GM04504 (cell line): ENCODE measurements at places on chromosomes 2 and 18.

GRCh38 chr2:172460780-172461201 lies 33.4 kb downstream of the ITGA6 start:
- no peak for DNase-seq

GRCh38 chr18:57925706-57926105 lies 118.3 kb upstream of the NEDD4L start:
- no peak for DNase-seq

DNA sequence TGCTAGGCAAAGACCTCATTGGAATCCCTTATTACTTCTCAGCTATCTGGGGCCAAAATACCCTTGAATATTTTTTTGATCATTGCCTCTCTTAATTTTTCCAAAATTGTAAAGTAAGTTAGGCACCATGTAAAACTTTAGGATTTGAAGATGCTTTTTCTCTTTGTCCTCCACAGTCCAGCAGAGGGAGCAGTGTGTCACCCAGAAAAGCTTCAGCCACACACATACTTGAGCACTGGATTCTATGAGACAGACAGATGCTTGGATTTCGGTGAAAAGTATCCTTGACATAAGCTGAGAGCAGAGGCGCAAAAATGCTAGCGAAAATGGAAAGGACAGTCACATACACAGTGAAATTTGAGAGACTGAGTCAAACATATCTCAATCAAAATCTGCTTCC lies 74.7 kb upstream of the KCNJ3 start:
- DNase-seq: peak; percentile 1

- DNase-seq: peak; percentile 19
Measured at GRCh38 chr2:229370509-229370908, 99.4 kb upstream of the PID1 start.

- DNase-seq: peak; percentile 9
Measured at GRCh38 chr2:53670331-53670730, 97.3 kb upstream of the CHAC2 start.

DNA sequence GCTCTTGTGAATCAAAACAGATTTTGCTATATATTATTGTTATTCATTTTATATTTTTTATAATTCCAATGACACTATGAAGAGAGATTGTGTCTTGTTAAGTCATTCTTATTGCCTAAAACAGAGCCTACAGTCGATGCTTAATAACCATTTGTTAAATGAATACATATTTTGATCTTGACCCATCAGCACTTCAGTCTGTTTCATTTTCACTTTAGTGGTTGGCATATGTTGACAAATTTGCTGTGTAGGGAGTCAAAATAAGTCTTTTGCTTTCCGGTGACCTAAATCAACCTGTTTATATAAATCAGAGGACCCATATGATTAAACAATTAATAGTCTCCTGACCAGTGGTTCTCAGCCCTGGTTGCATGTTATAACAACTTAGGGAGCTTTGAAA lies 97.1 kb downstream of the TXNL1 start:
- no peak for DNase-seq

DNA sequence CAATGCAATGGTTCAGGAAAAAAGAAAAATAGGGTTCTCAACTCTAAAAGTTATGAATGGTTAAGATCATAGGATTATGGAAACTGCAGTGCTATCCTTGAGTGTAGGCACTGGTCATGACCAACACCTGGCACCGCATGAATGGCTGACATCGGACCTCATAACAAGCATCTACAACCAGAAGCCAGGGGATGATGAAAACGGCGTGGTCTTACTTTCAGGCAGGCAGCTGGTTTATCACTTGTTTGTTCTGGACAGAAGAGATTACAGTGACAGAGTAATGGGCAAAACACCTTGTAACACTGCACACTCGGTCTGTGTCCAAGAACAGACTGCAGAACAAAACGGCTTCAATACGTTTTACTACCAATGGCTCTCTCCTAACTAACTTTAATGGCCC lies 132.8 kb downstream of the STK39 start:
- no peak for DNase-seq

GRCh38 chr2:127155947-127156346 lies 49.0 kb upstream of the BIN1 start:
- DNase-seq: no peak

DNA sequence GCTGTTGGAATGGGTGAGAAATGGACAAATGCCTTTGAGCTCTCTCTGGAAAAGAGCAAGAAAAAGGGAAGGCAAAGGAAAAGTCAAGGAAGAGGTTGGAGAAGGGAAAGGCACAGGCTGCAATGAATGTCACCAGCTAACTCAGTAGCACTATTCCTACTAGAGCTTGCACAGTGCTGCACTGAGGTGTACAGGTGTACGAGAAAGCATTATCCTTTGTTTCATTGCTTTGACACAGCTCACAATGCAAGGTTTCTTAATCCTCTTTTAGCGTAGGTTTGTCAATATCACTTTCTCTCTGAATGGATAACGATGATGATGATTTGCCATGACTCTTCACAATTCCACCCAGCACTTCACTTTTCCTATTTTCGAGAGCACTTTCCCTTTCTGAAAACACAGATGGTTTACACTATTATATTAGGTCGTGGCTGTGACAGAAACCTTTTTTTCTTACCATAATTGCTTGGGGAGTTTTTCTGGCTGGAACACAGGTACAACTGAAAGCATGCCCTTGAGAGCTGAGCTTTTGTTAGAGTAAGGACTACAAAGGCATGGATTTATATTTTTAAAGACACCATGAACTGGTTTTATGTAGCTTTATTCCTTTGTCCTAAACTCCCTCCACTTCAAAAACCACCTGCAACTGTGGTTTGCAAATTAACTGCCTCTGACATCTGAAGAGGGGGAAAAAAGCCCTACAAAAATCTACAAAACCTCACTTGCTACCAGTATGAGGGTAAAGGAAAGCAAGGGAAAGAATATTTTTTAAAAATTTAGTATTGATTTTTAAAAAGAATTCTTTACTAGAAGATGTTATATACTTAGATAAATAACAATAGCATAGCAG lies 265.5 kb downstream of the TGIF1 start:
- DNase-seq: no peak

DNA sequence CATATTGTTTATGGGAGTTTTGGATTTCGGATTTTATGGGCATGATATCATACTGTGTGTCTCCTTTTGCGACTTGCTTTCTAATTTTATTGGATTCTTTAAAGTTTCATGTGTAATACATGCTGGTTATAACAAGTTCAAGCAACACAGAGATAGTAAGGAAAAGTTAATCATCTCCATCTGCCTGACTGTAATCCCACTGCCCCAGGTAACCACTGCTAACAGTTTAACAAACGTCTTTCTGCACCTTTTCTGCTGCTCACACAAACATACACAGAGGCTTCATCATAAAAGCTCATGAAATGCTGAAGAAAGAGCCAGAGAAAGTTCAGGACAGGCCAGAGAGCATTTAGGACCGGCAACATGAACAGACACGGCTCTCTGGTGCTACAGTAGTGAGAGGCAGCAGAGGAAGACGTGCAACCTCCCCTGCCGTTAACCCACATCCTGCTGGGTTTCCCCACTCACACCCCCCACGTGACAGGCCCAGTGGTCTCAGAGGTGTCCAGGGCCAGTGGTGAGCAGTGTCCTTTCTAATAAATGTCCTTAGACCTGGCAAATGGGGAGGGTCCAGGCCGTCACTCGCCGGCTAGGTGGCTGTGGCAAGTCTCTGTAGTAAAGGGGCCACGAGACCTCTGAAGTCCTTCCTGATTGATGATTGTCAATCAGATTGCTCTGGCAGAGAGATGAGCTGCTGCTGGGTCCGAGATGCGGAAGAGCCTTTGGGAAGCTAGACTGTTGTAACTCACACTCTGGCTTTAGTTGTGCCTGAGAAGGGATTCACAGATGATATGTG lies 43.0 kb upstream of the SLC1A4 start:
- DNase-seq: no peak

DNA sequence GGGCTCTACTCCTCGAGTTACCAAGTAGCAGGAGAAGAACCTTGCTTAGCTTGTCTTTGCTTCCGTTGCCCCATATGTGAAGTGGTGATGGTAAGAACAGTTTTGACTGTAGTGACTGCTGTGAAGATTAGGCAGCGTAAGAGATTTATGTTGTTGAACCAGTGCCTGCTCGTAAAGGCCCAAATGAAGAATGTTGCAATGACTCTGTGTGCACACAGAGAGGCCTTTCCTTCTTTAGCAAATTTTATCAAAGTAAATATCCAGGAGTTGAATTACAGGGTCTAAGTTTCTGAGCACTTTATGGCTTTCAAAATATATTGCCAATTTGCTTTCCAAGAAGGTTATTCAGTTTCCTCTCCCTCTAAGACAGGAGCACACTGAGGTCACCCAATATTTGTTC lies 14.5 kb downstream of the NTSR2 start:
- DNase-seq: no peak

GRCh38 chr2:3656762-3657721 lies 958 bp upstream of the ALLC start:
- no peak for DNase-seq

GRCh38 chr2:208945719-208946256 lies 478.1 kb upstream of the MAP2 start:
- no peak for DNase-seq
